ENCODE measurements at places on chromosomes 13 and 19.
A peak's percentile ranks its signal among the peaks of the same experiment; 100 is the strongest.

- DNase-seq = no peak
These were observed 90.1 kb downstream of the SLITRK6 start for GRCh38 chr13:85709072-85709471.

DNA sequence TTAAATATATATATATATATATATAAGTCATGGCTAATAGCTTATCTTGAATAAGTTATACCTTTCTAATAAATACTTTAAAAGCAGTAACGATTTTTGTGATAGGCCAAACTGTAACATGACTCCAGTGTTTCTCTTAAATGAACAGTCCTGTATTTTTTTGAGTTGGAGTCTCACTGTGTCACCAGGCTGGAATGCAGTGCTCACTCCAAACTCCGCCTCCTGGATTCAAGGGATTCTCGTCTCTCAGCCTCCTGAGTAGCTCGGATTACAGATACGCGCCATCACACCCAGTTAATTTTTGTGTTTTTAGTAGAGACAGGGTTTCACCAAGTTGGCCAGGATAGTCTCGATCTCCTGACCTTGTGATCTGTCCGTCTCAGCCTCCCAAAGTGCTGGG is 814.2 kb upstream of the SLITRK5 start:
- no peak for DNase-seq

GRCh38 chr19:41427647-41428480 is 690 bp upstream of the B3GNT8 start:
- peak; percentile 47 for DNase-seq

DNA sequence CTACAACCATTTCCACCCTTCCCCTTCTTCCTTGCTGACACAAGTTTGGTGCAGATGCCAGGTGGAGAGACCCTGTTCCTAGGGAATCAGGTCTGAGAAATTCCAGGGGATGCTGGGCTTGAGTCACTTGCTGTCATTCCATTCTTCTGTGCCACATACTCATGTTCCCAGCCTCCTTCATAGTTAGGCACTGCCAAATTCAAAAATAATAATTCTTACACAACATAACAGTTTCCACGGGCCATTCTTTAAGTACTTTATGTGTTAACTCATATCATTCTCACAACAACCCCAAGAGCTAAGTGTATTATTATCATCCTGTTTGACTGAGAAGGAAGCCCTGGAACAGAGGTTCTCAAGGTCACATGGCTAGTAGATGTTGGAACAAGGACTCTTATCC is 27.1 kb upstream of the POMP start:
- DNase-seq = no peak

DNA sequence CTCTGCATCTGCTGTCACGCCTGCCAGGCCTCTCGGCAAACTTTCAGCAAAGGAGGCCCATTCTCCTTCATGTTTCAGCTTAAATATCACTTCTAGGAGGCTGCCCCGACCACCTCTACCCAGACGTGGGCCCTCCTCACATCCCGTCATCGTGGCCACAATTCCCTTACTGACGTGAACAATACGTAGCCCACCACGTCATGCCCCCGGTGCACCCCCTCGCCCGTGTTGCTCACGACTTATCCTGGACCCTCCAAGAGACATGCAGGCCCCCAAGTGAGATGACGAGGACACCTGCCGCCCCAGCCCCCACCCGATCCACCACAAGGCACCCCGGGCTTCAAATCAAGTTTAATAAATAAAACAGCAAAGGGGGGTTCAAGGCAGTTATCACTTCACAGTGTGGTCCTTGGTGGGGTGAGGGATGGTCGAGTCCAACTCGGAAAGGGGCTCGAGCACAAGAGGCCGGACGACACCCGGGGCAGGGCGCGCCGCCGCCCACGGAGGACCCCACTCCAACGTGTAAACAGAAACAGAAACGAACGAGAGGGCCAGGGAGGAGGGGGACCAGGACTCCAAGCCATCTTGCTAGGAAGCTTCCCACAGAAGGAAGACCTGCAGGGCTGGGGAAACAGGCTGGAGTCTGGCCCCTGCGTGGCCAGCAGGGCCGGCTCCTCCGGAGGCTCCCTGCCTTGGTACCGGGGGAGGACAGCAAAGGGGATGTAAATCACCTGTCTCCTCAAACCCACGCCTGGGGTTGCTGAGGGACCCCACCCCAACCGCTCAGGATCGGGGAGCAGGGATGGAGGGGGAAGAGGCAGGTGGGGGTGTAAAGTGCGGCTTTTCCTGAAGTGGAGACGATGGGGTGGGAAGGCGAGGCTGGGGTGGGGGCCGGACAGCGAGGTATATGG is 14.3 kb upstream of the PLPP2 start:
- no peak for DNase-seq

DNA sequence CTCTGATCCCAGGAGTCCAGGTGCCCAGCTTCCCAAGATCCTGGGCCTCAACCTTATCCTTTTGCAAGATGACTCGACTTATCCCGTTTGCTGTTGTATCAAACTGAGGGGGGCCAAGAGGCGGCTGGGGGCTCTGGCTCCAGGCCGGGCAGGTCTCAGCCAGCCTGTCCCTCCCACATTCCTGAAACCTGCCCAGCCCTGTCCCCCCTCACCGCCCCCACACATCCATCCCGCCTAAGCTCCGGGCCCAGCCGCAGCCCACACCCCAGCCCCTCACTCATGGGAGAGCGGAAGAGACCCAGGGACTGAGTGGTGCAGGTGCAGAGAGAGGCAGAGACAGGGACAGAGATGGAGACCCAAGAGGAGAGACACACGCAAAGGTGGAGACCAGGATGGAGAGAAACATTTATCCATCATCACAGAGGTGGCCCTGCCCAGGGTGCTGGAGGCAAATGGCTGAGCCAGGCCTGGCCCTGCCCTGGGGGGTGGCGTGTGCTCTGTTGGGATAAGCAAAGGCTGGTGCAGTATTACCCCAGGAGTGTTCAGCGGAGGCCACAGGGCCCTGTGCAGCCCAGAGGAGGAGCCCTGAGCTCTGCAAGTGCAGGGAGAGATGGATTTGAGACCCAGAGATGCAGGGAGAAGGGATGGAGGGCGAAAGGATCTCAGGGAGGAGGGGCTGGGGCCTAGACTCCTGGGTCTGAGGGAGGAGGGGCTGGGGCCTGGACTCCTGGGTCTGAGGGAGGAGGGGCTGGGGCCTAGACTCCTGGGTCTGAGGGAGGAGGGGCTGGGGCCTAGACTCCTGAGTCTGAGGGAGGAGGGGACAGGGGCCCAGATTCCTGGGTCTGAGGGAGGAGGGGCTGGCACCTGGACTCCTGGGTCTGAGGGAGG is 1.6 kb downstream of the BCAM start:
- no peak for DNase-seq

DNA sequence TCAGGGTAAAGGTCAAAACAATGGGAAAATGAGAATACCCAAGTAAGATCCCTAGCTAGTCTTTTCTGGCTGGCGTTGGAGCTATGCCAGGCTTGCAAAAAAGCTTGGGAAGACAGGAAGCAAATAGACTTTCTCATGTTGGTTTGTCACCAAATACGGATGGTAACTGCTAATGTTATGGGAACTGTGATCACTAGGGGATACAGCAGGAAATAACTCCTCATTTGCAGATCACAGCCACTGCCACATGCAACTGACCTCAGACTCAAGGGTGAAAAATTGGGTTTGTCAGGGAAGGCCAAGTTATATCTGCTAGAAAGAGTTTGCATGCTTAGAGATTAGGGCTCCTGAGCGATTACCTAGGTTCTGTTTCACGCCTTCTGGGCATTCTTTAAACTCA is 162.9 kb downstream of the NHLRC3 start:
- DNase-seq = no peak
